ENCODE measurements at places on chromosomes 7 and 10. TPM values are rescaled to one million over a fixed set of nuclear protein-coding genes. Genes with fewer than 3 reads are reported as not detected.

PTPRZ1 gene
- total RNA-seq, result not detected

MYL10 gene
- not detected for total RNA-seq

SLF2 gene
- 34.3 TPM for total RNA-seq

KIAA1549 gene
- total RNA-seq, result 0.40 TPM

HELLS gene
- 84.3 TPM for total RNA-seq

PRKG1 gene
- total RNA-seq, result not detected

ZFAND4 gene
- total RNA-seq, result 17.4 TPM

KCND2 gene
- not detected for total RNA-seq

HPS6 gene
- total RNA-seq, result 22.7 TPM

PNLIP gene
- not detected for total RNA-seq

TMEM225B gene
- total RNA-seq, result 1.3 TPM

FAM25G gene
- total RNA-seq, result not detected

FGL2 gene
- total RNA-seq, result 0.86 TPM

ACTL6B gene
- not detected for total RNA-seq

NPC1L1 gene
- total RNA-seq, result not detected

TIMM23B gene
- total RNA-seq, result 19.7 TPM
